ENCODE measurements at places on chromosomes 5 and 9. TPM values are rescaled to one million over a fixed set of nuclear protein-coding genes. Genes with fewer than 3 reads are reported as not detected.

- no peaks in the 10 kb centered on the region for H3K4me1 ChIP-seq
- H3K27ac ChIP-seq: no peak overlapping the region
- no peak overlapping the region for H3K4me3 ChIP-seq
- no peaks in the 10 kb centered on the region for H3K36me3 ChIP-seq
- H3K27me3 ChIP-seq: no peaks in the 10 kb centered on the region
- DNase-seq: no peak
These were observed 19.4 kb upstream of the RECK start for GRCh38 chr9:36017278-36017677.

GRCh38 chr9:121732886-121733285, 81.5 kb downstream of the DAB2IP start:
- DNase-seq: no peak
- no peaks in the 10 kb centered on the region for H3K36me3 ChIP-seq
- H3K27ac ChIP-seq: no peak overlapping the region

GRCh38 chr5:178069909-178070308, 43.4 kb upstream of the N4BP3 start:
- no peaks in the 10 kb centered on the region for H3K36me3 ChIP-seq
- no peaks in the 10 kb centered on the region for H3K4me1 ChIP-seq
- no peak overlapping the region for H3K27ac ChIP-seq
- H3K4me3 ChIP-seq: no peak overlapping the region
- peak; percentile 42 for DNase-seq
- H3K27me3 ChIP-seq: no peaks in the 10 kb centered on the region

GRCh38 chr9:136774416-136775045, 10.2 kb upstream of the LCN15 start:
- no peak overlapping the region for H3K27ac ChIP-seq
- no peaks in the 10 kb centered on the region for H3K36me3 ChIP-seq
- no peak overlapping the region for H3K4me3 ChIP-seq
- H3K4me1 ChIP-seq: peaks cover 2% of the 10 kb centered on the region
- no peak for DNase-seq

The NRG2 gene
- total RNA-seq: 30.1 TPM

DNA sequence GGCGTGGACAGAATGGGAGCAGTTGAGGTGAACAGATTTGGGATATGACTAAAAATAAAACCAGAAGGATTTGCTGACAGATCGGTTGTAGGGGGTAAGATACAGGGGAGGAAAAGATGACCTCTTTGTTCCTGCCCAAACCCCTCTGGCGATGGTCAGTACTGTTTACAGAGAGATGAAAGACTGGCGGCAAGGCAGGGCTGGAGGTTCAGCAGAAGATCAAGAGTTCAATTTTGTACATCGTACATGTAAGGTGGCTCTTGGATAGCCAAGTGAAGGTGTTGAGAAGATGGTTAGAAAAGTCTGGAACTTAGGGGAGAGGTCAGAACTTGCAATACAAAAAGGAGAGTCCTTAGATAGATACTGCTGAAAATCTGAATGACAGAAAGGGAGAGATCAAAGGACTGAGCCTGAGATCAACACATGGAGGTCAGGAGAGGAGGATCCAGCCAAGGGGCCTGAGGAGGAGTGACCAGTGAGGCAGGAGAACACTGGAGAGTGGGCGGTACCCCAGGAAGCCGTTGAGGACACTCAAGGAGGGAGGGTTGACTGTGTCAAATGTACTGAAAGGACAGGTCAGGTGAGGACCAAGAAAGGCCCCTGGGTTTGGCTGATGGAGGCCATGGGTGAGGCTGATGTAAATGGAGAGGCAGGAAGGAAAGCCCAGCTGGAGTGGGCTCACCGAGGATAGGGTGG, 7.1 kb downstream of the IL4 start:
- no peaks in the 10 kb centered on the region for H3K27me3 ChIP-seq
- H3K4me1 ChIP-seq: no peaks in the 10 kb centered on the region
- H3K4me3 ChIP-seq: no peak overlapping the region
- H3K36me3 ChIP-seq: no peaks in the 10 kb centered on the region
- DNase-seq: no peak

DNA sequence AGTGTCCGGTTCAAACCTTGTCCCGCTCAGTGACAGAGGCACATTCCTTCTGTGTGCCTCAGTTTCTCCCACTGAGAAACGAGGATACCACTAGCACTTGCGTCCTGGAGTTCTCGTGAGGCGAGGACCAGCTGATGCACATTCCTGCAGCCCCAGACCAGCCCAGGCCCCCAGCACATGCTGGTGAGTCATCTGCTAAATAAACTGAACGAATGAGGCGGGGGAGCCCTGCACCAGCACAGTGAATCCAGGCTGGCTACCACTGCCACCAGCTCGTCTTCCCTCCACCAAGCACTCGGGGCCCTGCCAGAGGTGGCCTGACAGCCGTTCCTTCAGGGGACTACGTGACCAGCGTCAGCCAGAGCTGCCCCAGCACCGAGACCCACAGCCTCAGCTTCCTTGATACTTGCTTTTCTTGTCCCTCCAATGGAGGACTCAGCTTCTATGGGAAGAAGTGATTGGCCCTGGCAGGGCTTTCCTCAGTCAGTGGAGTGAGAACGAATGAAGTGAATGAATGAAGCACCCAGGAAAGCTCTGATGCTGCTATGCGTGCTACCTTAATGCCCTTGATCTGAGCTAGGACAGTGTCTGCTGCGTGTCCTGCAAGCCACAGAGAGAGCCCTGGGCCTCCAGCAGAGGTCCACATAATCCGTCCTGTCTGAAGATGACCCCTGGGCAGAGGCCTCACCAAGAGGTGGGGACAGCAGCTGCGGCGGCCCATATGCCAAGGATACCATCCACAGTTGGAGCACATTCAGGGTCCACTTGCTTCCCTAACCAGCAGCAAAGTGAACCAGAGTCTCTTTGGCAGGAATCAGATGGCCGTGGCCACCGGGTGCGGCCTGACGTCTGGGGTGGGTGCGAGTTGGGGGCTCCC, 13.5 kb upstream of the BARX1 start:
- H3K4me1 ChIP-seq: no peaks in the 10 kb centered on the region
- no peak overlapping the region for H3K4me3 ChIP-seq
- DNase-seq: no peak
- no peaks in the 10 kb centered on the region for H3K36me3 ChIP-seq

The UNC5A gene
- total RNA-seq: 0.10 TPM

GRCh38 chr5:139246394-139246793, 47.1 kb upstream of the MATR3 start:
- no peak overlapping the region for H3K27ac ChIP-seq
- no peaks in the 10 kb centered on the region for H3K4me1 ChIP-seq
- H3K27me3 ChIP-seq: no peaks in the 10 kb centered on the region
- H3K36me3 ChIP-seq: no peaks in the 10 kb centered on the region

All from ovary (tissue), 10 donors.